ENCODE measurements at places on chromosomes 5 and 9.
A peak's percentile ranks its signal among the peaks of the same experiment; 100 is the strongest.

DNA sequence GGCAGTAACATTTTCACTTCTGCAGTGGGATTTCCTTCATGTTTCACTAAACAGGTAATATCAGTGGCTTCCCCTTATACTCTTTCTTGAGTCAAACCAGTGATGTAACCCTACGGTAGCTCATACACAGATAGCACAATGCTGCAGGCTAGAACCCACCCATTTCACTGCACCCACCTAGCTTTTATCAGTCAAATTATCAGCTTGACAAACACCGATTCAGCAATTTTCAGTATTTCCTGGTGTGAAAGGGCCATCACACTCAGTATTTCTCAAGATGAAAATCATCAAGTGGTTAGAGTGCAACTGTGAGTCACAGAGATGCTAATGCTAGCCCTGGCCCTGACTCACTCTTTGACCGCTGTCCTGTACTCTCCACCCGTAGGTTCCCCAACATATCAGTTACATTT is 242.3 kb upstream of the PTGER4 start:
- no peak for DNase-seq

DNA sequence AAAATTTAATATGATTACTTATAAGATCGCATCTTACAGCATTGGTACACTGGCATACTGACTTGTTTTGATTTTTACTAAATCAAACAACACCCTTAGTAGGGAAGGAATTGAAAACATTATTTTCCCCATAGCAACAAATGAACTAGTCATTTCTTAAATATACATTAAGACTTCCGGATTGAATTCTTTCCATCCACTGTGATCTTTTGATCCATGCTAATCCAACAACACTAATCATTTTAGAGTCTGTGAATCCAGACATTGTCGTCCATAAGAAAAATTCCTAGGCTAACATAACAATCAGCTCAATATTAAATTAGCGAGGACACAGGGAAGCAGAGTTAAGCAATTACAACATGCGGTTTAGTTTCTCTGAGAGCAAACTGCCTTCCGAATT is 21.6 kb upstream of the ERAP1 start:
- DNase-seq: no peak

- DNase-seq: no peak
Measured at GRCh38 chr5:32087086-32088082, 86.7 kb downstream of the GOLPH3 start.

DNA sequence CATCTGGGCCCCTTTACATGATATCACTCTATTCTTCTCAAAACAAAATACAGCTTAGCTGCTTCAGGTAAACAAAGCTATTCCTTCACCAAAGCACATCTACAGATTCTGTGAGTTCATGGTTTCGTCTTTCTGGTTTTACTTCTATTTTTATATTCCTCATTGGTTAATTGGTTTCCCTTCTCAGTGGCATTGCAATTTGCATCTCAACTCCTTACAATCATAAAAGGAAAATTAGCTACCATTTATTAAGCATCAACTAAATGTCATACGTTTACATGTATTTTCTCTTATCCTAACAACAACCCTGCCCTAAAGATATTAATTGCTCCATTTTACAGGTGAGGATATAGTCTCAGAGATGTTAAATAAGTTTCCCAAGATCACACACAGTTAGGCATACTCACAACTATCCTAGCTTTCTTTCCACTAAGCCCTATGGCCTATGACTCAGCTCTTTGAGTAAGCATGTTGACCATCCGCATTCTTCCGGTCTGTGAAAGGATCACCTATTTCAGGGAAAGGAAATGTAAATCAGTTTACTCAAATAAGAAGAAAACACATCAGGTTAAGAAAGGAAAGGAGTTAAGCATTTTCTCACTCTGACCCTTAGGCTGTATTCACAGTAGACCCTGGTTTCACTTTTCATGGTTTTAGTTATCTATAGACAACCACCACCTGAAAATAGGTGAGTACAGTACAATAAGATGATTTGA is 146.1 kb downstream of the CAAP1 start:
- no peak for DNase-seq

DNA sequence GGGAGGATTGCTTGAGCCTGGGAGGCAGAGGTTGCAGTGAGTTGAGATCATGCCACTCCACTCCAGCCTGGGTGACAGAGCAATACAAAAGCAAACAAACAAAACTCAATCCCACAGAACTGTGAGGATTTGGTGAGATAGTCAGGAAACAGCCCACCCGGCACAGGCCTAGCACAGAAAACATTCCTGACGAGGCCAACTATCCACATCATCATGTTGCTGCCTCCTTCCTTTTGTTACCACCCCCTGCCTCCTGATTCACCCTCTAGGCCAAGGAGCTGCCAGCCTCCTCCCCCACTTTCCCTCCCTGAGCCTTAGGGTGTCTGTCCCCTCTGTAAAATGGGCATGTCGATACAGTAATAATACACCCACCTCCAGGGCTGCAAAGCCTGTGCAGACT is 39.0 kb downstream of the STK10 start:
- no peak for DNase-seq

DNA sequence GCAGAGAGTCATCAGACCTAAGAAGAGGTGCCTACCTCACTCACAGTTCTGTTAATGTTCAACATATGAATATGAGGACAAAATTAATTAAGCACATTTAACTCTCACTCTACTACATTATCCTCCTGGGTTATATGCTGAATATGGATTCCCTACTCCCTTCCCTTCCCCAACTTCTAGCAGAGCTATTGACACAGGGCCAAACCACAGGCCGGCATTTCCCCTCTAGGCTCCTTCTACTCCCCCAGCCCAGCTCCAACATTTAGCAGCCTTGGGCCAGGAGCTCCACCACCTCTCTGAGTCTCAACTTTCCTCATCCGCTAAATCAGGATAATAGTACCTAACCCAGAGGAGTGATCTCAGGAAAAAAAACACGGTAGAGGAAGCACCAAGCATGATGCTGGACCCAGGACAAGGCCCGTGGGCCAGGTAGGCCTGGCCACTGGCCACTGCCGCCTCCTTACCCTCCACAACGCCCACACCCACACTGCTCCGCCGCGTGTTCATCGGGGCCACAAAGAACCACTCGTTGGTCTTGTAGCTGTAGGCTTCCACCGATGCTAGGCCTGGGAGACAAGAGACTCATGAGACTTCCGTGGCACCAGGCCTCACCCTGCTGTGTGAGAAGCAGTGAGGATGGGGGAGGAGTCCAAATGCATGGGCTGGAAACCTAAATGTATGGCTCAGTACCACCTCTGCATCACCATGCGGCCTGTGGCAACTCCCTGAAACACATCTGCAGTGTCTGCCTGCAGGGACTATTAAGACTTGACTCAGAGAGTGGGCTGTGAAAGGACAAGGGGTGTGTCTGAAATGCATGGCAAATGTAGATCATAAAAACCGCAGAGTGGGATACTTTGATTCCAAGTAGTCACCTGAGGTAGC is 98.8 kb downstream of the KLHL3 start:
- no peak for DNase-seq

GRCh38 chr5:132425009-132425937 is 55.8 kb downstream of the SLC22A5 start:
- peak; percentile 18 for DNase-seq

DNA sequence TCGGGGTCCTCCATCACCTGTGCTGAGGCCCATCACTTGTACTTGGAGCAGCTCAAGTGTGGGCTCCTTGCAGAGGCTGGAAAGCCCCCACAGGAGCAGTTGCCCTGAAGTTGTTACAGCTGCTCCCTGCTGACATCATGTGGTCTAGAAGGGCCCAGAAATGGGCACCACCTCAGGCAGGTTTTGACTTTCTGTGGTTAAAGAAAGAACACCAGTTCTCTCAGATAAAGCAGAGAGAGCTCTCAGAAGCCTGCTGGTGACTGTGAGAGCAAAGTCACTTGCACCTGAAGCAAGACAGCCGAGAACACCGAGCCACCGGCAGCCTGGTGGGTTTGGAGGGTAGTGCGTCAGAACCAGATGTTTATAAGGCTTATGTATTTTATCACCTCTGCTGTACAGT is 70.4 kb downstream of the MVB12B start:
- DNase-seq: peak; percentile 10

DNA sequence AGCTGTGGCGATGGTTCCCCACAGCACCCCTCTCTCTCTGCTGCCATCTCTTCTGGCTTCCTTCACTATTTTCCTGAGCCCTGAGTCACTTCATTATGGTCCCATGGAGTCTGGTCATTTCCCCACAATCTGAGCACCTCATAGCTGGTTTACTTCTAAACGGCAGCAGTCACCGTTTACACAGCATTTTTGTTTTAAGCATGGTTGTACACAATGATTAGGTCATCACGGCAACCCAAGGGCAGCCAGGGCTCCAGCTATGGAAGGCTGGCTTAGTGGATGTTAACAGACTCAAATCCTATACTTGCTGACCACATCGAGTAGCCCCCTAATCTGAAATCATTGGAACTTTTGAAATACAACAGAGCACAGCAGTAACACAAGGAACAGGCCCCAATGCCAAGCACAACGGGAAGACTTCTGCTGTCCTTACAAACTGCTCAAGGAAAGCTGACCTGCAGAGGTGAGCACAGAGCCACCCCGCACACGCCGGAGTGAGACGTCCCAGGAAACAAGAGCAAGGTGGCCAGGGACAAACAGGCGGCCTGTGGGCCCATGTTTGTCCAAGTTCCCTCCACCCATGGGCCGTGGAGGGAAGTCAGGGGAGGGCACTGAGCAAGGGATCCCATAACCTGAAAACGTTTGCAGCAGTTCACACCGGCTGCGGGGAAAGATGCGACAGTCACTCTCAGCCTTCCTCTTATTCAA is 22.9 kb downstream of the CAMSAP1 start:
- no peak for DNase-seq

DNA sequence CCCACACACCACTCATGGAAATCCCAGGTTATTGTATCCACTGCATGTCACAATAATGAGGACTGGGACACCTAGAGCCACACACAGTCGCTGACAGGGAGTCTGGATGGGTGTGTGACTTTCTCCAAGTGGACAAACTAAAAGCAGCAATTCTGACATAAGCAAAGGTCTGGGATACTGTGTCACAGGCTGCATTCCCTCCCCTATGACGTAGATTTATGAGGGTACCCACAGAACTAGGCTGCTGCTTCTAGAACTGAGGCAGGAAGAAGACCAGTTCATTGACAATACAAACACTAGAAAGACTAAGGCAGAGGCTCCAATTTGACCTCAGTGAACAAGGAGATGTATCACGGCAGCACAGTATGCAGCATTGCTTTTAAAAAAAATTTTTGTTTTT is 63.6 kb upstream of the TBCA start:
- no peak for DNase-seq

GRCh38 chr9:100575006-100575405 is 2.9 kb upstream of the CAVIN4 start:
- no peak for DNase-seq

DNA sequence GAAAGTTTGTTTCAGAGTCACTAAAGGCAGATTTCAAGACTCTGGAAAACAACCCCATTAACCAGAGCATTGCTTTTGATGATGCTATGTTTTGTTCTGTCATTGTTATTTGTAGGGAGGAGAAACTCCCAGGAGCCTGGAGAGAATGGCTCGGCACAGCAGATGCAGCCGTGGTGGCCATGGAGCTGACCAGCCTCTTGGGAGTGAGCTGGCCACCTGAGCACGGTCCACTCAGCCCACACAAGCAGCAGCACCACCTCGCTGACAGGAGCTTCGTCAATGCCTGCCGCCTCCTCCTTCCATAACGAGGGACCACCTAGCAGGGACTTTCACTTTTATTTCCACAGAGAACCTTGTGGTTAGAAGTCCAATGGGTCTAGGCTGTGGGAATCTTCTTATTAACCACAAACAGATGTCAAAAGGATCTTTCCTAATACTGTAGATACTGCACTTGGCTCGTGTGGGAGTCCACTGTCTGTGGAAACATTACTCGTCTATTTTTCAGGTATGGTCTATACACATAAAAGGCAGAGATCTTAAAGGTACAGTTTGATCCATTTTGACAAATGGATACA is 21.0 kb upstream of the SMIM32 start:
- no peak for DNase-seq

DNA sequence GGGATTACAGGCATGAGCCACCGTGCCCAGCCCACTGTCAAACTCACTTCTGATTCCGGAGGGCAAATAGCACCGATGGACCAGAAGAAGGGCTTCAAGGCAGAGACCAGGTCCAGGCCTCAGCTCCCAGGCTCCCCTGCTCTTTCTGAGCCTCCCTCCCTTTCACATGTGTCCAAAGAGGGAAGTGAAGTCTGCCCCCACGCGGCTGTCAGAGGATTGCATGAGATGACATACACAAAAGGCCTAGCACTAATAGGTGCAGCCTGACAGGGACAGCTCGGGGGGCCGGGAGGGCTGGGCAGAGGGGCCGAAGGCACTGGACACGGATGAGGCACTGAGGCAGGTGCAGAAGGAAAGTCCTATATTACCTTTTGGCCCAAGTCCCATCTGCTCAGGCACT is 16.1 kb downstream of the FBP1 start:
- DNase-seq: no peak

- DNase-seq: no peak
Measured at GRCh38 chr9:88071331-88071730, 66.9 kb downstream of the SPATA31C2 start.

- no peak for DNase-seq
Measured at GRCh38 chr9:107733523-107733894, 243.9 kb upstream of the KLF4 start.

DNA sequence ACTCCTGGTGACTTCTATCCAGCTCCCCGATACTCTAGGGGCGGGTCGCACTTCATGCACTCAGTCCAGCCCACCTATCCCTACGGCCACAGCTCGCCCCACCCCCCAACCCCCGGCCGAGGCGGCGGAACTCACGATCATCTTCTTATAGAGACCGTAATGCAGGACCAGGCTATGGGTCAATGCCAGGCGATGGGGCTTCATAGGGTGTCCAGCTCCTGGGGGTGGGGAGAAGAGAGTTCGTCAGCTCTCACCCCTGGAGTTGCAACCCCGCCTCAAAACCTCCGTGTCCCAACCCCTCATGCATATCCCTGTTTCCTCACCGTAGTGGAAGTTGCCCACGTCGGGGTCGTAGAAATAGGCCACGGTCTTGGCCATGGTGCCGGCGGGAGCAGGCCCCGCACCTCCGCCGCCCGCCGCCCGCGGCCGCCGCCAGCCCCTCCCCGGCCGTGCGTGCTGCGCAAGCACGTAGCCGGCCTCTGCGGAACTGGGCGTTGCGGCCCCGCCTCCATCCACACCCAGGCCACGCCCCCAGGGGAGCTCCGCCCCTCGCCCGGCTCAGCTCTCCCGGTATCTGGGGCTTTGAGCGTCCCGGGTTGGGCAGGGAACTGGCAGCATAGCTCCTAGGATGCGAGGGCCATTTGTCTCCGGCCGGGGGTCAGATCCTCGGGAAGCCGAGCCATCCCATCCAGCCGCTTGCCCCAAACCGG is at the start of the genes HDAC3 and RELL2:
Gene HDAC3, minus strand, starts transcription at position 437 of the 710 bp plus-strand sequence. Its CDS starts 59 bp downstream, at position 378.
Gene RELL2, plus strand, starts transcription at position 585 of the 710 bp plus-strand sequence. CDS start 1,229 bp downstream, outside the sequence.
- peak; percentile 92 for DNase-seq

DNA sequence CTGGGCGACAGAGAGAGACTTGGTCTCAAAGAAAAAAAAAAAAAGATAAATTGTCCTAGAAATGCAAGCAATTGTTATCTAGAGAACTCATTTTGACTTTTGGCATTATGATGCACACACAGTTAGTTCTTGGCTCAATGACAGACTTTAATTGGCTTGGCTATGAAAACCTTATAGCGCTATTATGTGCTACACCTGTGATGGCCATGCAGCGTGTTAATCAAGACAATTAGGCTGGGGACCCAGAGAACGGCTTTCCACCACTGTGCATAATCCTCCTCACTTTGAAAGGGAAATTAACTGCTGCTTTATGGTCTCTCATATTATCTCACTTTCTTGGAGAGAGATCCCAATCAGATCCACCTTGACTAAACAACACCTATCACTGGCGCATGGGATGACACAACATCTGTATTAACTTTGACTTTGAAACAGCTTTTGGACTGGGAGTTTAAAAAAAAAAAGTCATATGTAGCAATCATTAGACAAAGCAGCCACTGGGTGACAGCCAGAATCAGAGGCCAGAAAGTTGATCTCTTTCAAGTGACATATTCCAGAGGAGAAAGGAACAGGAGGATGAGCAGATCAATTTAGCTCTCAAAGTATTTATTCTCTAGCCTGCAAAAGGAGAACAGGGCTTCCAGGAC is 132.5 kb downstream of the PPP2R2B start:
- no peak for DNase-seq

Measured in activated naive CD4-positive, alpha-beta T cell (primary cell).